ENCODE measurements at places on chromosomes 1 and 21.

DNA sequence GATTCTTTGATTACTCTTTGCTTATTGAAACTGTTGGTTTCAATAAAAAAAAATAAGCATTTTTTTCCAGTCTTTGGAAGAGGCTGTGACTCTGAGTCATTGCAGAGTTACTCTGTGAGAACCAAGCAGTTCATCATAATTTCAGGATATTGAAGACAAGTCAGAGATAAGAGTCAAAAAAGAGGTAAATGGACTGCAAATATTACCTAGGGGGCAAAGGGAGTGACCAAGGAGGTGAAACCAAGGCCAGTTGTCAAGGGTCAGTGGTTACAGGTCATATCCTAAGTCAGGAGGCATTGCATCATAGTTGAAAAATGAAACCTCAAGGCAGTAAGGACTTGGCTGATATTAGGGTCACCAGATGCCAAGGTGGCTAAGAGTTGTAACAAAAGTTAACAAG lies 597.1 kb upstream of the USP24 start:
- no peak for DNase-seq

DNA sequence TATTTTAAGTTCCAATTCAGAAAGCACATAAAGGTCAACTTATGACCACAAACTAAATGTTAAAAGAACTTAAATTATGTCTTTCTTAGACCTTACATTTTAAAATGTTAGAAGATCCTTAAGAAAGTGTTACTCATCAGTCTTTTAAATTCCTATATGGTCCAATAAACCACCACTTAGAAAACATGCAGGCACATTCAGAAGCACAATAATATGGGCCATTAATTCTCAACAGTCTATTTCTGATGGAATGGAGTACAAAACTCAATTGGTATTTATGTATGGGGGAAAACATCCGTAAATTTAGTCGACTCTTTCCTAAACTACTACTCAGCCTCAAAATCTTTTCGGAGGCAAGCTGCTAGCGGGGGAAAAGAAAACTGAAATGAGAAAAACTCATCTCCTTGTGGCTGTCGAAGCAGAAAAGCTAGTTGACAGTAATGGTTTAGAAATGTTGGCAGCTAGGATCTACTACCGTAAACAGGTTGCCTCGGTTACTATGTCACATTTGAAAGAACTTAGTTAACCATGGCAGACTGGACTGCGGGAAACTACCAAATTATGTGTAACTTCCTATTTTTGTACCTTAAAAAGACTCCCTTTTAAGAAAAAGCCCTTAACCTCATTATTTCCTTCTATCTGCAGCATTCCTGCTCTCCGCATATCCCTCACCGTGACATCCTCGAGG lies 1.0 kb downstream of the TRMT1L start:
- DNase-seq = peak; percentile 20

DNA sequence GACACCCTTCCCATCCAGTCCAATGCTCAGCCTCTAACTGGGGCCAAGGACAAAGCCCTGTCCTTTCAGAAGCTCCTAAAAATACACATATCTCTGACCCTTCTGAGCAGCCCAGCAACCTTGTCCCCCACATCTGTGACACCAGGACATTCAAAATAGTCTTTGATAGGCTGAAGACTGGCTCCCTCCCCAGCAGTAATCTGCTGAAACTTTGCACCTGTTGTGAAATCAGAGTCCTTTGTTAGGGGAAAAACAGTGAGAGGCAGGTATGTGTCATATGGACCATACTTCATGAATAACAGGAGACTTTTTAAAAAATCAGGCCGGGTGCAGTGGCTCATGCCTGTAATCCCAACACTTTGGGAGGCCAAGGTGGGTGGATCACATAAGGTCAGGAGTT lies 82.4 kb upstream of the VAMP3 start:
- no peak for DNase-seq

GRCh38 chr1:51301844-51302162 lies 28.6 kb downstream of the TTC39A start:
- no peak for DNase-seq

GRCh38 chr1:109395602-109396512 lies 1.9 kb downstream of the SORT1 start:
- DNase-seq = no peak

DNA sequence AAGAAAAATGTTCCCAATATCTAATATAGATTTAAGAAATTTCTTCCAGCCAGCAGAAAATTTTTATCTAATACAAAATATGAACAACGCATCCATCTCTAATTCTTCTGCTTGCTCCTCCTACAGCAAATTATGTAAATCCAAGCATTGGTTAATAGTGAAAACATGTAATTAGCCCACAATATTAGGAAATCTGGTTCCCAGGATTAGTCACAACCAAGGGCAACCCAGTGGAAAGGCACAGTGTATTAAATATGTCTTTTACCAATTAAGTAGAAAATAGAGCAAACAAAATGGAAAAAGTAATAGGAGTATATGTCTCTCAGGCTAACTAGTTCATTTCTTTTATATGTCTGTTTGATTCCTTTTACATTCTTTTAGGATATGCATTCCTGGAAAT lies 59.4 kb upstream of the IFI44L start:
- no peak for DNase-seq

DNA sequence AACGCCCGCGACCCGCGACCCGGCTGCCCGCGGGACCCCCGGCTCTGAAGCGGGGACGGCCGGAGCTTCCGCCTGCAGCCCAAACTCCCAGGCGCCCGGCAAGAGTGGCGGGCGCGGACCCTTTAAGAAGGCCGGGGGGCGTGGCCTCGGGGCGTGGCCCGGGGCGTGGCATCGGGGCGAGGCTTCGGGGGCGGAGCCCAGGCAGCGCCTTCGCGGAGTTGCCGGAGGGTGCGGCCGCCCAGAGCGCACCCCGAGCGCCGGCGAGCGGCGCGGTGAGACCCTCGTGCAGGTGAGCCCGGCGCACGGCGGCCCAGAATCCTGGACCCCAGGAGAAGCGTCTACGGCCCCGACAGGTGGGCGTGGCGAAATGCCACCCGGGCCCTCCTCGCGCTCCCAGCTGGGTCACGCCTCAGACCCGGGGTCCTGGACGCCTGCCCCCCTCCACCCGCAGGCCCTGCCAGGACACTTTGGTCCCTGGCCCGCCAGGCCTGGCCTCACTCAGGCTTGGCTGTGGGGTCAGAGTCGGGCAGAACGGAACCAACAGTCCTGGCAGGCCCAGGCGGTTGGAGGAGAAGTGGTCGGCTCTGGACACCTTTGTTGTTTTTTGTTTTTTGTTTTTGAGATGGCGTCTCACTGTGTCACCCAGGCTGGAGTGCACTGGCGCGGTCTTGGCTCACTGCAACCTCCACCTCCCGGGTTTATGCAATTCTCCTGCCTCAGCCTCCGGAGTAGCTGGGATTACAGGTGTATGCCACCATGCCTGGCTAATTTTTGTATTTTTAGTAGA lies 14.4 kb downstream of the RNF223 start:
- peak; percentile 84 for DNase-seq

DNA sequence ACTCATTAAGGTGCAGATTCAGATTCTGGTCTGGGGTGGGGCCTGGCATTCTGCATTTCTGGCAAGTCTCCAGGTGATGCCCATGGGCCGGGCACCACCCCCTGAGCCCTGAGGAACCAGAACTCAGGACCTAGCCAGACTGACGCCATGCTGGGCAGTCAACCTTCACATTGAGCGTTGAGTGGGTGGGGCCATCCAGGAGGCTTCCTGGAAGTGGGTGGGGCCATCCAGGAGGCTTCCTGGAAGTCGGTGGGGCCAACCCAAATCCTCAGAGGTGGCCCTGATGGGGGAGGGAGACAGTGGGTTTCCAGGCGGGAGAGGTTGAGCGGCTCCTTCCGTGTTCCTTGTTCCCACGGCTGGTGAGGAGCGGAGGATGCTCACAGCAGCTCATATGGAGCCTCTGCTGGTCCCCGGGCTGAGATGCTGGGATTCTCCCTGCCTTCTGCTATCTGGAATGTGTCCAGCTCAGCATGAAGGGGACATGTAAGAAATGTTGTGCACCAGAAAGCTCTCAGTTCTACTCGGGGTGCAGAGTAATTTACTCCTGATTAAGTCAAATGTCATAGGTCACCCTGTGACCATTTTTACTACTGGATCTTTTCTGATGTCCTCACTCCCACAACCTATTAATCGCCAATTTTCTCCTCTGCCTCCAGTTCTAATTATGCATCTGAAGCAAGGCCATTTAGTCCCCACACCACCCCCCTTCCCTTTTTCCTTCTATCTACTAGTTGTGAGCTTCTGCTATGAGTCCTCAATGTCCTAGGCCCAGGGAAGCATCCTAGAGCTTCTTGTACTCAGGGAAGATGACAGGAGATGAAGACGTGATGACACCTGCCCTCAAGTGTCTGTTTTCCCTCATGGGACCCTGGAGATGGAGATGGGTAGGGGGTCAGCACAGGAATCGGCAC lies 435.4 kb downstream of the PTPRU start:
- DNase-seq = no peak

- peak; percentile 30 for DNase-seq
Measured at GRCh38 chr1:116972674-116973030, 28.9 kb upstream of the CD101 start.

GRCh38 chr1:181778640-181779260 lies 282.8 kb downstream of the ZNF648 start:
- DNase-seq = no peak

DNA sequence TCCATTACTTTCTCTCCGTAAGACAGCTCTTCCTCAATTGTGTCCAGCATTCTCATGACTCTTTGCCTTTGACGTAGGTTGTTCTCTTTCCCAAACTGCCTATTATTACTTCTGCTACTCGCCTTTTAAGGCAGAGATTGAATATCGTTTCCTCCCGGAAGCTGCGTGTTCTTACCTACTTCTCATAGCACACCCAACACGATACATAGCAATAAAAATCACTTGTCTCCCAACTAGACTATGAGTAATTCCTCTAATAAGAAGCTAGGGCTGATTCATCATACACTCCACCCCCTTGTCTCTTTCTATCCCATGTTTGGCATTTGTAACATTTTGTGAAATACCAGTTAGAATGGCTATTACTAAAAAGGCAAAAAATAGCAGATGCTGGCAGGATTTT lies 55.8 kb upstream of the SGIP1 start:
- DNase-seq = no peak

GRCh38 chr21:16363100-16363499 lies 633.3 kb downstream of the USP25 start:
- DNase-seq = no peak

- no peak for DNase-seq
Measured at GRCh38 chr1:81877940-81878339, 77.2 kb downstream of the ADGRL2 start.

DNA sequence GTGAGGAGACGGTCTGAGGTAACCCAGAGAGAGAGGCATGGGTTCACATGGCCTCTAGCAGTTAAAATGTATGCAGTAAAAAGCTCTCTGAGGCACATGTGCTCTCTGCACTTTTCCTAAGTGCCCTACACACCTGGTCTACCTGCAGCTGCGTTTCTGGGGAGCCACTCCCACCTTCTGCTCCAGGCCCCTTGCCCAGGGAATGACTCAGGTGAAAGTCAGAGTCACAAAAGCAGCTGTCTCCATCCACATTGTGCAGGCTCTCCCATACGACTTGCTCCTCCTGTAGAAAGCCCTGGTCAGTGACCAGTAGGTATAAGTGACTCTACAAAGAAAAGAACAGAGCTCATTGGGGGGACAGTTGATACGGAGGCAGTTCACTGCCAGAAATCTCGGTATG lies 8.8 kb downstream of the MINDY1 start:
- no peak for DNase-seq

- no peak for DNase-seq
Measured at GRCh38 chr1:192615055-192615454, 20.9 kb upstream of the RGS13 start.

DNA sequence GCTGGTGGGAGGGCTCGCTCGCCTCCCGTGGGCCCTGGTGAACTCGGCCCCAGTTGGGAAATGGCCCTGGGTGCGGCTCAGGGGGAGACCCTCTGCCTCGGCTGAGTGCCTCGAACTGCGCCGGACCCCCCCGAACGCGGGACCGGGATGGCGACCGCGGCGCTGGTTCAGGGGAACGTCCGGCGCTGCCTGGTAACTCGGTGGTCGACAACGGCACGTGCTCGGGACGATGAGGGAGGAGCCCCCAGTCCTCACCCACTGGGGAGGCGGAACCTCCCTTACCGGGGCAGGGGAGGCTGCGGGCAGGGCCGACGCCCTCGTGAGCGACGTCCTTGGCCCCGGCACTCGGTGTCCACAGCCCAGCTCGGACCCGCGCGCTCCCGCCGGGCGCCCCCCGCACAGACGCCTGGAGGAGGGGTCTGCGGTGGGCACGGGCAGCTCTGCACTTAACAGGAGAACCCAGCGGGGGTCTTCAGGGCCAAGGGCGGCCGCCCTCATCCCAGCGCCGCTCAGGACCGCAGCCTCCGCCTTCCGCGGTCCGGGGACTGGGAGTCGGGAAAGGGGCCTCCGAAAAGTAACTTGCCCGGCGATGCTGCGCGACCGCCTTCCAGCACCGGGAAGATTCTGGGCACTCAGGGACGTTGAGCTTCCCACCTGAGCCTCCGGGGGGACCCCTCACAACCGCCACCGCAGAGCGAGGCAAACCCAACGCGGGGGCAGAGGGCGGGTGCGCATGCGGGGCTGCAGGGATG lies 1.7 kb downstream of the HES4 start:
- no peak for DNase-seq

- DNase-seq = no peak
Measured at GRCh38 chr1:76543495-76543894, 323.8 kb upstream of the ST6GALNAC5 start.

DNA sequence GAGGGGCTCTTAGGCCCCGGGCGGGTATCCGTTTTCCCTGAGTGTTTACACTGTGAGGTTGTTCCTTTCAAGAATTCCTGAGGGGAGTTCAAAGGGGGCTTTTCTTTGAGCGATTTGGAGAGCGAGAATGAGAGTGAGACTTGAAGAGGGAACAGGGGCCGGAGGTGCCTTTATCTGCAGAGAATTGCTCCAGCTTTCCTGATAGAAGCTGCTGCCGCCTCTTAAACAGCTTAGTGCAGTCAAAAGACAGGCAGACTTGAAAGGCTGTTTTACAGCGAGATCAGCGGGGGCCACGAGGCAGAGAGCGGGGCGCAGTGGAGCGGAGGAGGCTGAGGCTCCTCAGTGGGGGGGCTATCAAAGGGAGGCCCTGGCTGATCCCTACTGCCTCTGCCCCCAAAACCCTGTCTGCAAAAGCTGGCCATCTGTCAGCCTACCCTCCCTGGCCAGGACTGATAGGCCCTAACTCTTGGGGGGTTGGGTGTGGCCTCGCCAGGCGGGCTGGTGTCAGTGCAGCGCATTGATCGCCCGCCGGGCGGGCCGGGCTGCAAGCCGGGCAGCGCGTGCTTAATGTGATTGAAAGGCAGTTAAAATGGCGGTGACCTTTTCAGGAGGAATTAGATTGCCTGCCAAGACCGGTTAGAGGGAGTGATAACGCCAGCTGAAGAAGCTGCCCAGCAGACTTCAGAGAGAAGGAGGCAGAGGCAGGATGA lies 36.4 kb downstream of the TMEM53 start:
- no peak for DNase-seq

Measured in T47D (cell line).